ENCODE measurements at places on chromosomes 5 and 9.

GRCh38 chr5:63245271-63245670, 666.7 kb downstream of the LRRC70 start:
- DNase-seq: no peak

DNA sequence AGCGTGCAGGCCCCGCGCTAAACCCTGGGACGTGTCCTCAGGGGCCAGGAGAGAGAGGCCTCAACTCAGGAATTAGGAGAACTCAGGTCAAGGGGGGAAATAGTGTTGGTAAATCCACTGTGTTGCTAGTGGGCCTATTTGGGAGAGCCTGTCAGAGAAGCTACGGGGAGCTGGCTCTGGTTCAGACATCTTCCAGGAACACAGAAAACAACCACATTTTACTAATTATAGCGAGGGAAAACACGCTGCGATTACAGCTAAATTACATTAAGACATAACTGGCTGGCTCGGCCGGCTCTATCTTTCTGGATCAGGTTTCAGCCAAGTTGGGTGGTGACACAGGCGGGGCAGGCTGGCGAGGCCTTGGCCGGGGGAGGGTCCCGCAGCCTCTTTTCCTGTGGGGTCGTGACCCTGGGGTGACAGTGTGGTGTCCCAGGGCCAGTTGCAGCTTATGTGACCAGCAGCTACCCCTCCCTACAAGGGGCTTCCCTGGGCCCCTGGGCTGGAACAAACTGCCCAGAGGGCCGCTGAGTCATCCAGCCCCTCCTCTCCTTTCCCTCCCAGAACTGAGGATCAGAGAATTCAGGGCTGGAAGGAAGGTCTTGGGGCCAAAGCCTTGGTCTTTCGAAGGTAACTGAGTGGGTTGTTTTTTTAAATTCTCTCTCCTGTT, 75.1 kb downstream of the FGF18 start:
- DNase-seq: no peak

DNA sequence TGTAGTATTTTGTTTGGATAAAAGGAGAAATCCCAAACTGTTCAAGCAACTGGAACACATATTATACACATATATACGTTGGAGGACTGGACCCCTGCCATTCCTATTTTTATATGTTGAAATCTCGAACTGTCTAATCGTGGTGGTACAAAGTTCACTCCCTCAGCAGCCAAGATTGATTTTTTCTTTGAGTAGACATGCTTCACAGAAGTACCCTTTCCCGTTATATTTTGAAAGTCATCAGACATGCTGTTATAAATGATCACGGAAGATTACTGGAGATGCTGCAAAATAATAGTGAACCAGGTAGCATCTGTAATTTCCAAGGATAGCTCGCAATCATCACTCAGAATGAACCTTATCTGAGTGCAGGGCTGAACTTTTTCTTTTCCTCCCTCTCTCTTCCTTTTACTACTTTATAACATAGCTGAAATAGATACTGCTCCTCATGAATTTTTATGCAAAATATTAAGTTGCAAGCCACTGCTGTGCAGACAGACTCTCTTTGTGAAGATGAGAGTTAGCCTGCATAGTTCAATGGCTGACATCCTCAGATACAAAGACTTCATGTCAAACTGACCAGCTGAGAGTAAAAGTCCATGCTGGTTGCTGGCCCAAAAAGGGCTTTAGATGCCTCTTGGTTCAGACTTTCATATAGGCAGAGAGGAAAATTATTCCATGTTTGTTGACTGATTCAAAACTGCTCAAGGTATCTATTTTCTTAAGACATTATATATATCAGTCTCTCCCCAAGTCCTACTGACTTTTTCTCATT, 451.9 kb downstream of the TMEM38B start:
- DNase-seq: no peak

GRCh38 chr5:59081693-59082092, 498.8 kb downstream of the RAB3C start:
- DNase-seq: no peak

DNA sequence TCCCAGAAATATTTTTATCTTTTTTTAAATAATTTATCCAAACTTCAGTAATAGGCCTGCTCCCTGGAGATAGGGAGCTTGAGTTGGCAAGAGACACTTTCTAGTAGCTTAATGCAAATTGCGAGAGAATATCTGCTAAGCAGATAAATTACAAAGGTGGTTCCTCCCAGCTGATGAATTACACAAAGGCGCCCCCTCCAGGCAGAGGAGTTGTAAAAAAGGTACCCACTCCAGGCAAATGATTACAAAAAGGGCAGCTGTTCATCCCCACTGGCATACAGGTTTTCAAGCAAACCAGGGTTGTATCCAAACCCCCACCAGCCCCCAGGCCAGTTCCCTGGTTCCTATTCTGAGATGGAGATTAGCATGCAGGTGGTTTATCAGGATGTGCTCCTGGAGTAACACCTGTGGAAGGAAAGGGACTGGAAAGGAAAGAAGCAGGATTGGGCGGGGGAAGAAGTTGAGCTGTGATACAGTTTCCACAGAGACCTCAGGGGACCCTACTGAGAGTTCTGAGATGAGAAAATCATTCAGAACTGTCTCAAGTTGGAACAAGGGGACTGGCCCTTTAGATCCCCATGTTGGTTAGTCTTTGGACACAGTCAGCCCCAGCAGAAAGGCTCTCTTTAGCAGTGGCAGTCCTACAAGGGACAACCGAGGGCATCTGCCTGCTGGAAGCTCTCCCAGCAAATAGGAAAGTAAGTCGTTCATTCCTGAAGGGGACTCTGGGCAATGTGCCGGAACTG, 25.5 kb downstream of the ESM1 start:
- no peak for DNase-seq

DNA sequence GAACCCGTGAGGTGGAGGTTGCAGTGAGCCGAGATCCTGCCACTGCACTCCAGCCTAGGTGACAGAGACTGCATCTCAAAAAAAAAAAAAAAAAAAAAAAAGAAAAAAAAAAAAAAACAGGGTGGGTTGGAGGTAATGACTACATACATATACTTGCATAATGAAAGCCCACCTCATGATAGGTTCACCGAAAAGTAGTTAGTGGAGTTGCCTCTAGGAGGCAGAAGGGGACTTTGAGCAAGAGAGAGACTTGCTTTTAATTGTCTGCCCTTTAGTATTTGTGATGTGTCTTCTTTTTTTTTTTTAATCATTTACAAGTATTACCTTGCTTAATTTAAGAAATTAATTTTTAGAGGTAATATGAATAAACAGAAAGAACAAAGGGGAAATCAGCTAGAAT, 99.8 kb downstream of the PPARGC1B start:
- no peak for DNase-seq

GRCh38 chr5:172140120-172140519, 47.9 kb downstream of the STK10 start:
- no peak for DNase-seq

GRCh38 chr9:61669352-61669751, 479.5 kb downstream of the SPATA31A7 start:
- no peak for DNase-seq

DNA sequence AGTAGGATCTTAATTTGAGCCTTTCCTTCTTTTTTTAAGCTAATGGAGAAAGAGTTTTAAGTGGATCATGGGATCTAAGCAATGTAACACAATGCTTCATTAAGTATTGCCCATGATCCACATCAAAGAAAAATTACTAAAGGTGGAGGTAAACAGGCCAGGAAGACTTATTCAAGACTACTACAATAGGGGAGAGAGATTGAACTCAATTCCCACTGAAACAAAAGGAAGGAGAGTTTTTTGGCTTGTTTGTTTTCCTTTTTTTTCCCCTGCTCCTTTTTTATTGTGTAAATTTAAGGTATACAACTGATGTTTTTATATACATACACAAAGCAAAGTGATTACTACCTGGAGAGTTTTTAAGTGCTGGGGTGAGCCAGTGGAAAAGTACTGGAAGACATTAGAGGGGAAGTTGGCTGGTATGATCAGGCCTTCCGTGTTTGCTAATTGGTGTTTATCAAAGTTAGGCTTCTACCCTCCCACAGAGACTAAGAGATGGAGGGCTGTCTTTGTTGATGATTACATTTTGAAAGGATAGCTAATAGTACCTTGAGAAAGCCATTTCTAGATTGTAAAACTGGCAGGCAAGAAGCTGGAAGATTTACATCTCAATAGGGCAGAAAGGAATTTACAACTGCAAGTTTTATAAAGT, 262.7 kb downstream of the CHSY3 start:
- DNase-seq: no peak

- no peak for DNase-seq
Observed at GRCh38 chr9:99150451-99151171, 45.7 kb downstream of the TGFBR1 start.
